Left ventricle myocardium inferior (tissue), 1 donor: ENCODE measurements at places on chromosomes 11 and 22. TPM values are rescaled to one million over a fixed set of nuclear protein-coding genes. Genes with fewer than 3 reads are reported as not detected.

The SULT4A1 gene
- 0.08 TPM for total RNA-seq

DNA sequence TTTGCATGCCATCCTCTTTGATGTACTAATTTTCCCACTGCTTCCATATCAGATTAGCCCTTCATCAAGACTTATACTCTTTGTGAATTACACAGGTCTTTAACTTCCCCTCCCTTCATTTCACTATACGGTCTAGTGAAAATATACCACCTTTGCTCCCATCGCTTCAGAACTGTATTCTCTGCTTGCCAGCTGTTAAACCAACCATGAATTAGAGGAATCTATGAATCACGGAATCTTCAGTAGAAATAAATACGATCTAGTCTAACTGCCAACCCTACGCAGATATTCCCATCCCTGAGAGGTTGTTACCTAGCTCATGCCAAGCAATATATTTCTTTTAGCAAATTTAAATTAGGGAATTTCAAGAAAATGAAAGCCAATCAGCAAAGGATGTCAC is 177.8 kb upstream of the MPPED2 start:
- DNase-seq: no peak
- peaks cover 2% of the 10 kb centered on the region for H3K4me1 ChIP-seq
- H3K36me3 ChIP-seq: no peaks in the 10 kb centered on the region
- no peaks in the 10 kb centered on the region for H3K27me3 ChIP-seq
- no peak overlapping the region for H3K4me3 ChIP-seq

The SRRD gene
- 23.5 TPM for total RNA-seq

DNA sequence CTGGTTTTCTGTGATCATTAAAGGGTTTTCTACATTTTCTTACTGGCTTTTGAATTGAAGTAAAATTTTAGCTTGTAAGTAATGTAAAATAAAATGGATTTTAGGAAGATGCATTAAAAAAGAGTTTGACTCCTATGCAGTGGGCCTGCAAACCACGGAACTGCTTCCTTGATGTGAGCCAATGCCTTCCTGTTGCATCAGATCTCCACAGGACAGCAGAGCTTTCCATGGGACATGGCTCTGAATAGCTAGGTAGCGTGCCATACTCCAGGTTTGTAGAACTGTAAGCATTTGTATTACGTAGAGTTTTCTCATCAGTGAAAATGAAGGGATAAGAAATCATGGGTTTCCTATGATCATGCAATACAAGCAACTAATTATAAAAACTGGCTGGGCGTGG is 133.4 kb downstream of the SWAP70 start:
- DNase-seq: no peak
- no peak overlapping the region for H3K27ac ChIP-seq
- H3K27me3 ChIP-seq: no peaks in the 10 kb centered on the region

DNA sequence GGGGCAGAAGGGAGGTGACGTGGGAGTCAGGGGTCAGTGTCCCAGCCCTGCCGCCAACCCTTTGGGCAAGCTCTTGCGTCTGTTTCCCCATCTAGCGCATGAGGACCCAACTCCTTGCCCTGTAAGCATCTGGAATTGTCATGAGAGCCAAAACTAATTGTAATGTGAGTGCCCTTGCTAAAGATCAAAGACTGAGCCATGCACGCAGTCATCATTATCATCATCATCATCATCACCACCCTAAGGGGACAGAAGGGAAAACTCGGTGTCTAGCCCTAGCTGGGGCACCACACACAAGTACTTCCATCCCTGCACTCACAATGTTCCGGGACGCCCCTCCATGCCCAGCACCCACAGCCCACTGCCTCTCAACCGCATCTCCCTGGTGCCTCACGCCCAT is 2.5 kb downstream of the LIF start:
- peaks cover 22% of the 10 kb centered on the region for H3K4me1 ChIP-seq
- H3K27me3 ChIP-seq: peaks cover 98% of the 10 kb centered on the region
- DNase-seq: no peak

The KRTAP5-1 gene
- total RNA-seq: not detected

DNA sequence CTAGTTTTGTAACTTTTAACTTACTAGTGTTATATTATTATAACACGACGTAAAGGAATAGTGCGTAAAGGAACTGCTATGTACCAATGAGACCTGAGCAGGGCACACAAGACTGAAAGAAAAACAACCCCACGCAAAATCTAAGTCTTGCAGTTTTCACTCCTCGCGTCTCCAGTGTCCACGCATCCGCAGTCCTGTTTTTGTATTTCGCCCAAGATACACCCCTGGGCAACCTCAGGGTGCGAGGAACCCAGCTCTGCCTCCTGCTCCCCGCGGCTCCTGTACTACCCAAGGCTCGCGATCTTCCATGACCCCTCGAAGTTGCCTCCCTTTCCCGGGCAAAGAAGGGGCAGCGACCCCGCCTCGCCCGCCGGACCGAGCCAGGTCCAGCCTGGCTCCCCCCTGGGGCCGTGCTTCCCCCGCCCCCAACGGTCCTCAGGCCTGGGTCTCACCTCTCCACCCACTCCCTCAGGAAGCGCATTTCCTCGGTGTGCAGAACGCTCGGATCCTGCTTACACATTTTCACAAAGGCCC is 393 bp downstream of the ST13 start:
- peaks cover 3% of the 10 kb centered on the region for H3K36me3 ChIP-seq
- peak; percentile 33 for DNase-seq
- peaks cover 75% of the 10 kb centered on the region for H3K4me1 ChIP-seq

GRCh38 chr22:46774253-46774979 is 12.0 kb downstream of the TBC1D22A start:
- no peaks in the 10 kb centered on the region for H3K36me3 ChIP-seq
- H3K27ac ChIP-seq: peak overlapping the region; percentile 80
- H3K4me3 ChIP-seq: peak overlapping the region; percentile 4
- H3K4me1 ChIP-seq: peaks cover 75% of the 10 kb centered on the region
- no peaks in the 10 kb centered on the region for H3K27me3 ChIP-seq
- DNase-seq: no peak

- no peaks in the 10 kb centered on the region for H3K36me3 ChIP-seq
- DNase-seq: no peak
- no peak overlapping the region for H3K27ac ChIP-seq
Observed at GRCh38 chr11:119912229-119912628, 183.2 kb upstream of the NECTIN1 start.

- peaks cover 7% of the 10 kb centered on the region for H3K36me3 ChIP-seq
- H3K4me3 ChIP-seq: no peak overlapping the region
- peaks cover 2% of the 10 kb centered on the region for H3K4me1 ChIP-seq
Observed at GRCh38 chr11:76200006-76200940, 6.0 kb downstream of the WNT11 start.

The MUC6 gene
- total RNA-seq: not detected

- H3K27me3 ChIP-seq: no peaks in the 10 kb centered on the region
- no peak overlapping the region for H3K27ac ChIP-seq
- H3K4me3 ChIP-seq: no peak overlapping the region
- H3K36me3 ChIP-seq: peaks cover 35% of the 10 kb centered on the region
- DNase-seq: no peak
Observed at GRCh38 chr22:31577711-31578110, 81.4 kb downstream of the SFI1 start.

- no peaks in the 10 kb centered on the region for H3K36me3 ChIP-seq
- DNase-seq: no peak
- H3K4me3 ChIP-seq: no peak overlapping the region
- H3K4me1 ChIP-seq: no peaks in the 10 kb centered on the region
- H3K27ac ChIP-seq: no peak overlapping the region
Observed at GRCh38 chr11:16157327-16157726, 199.0 kb downstream of the SOX6 start.

DNA sequence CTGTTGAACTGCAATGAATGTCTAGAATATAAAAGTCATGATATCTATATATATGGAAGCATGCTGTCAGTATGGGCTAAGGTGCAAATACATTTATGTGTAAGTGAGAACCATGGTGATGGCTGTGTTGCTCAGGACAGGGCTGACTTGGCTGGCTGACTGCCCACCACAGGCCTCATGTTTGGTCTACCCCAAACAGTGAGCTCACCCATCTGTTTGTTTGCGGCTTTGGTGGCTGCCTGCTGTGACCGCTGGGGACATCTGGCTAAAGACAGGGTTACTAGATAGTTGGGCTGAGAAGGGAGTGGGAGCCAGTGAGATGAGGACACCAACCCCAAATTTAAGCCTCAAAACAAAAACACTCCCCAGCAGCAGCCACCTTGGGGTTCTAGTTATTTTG is 6.3 kb downstream of the CD44 start:
- H3K27ac ChIP-seq: no peak overlapping the region
- no peaks in the 10 kb centered on the region for H3K27me3 ChIP-seq
- H3K4me1 ChIP-seq: peaks cover 15% of the 10 kb centered on the region

DNA sequence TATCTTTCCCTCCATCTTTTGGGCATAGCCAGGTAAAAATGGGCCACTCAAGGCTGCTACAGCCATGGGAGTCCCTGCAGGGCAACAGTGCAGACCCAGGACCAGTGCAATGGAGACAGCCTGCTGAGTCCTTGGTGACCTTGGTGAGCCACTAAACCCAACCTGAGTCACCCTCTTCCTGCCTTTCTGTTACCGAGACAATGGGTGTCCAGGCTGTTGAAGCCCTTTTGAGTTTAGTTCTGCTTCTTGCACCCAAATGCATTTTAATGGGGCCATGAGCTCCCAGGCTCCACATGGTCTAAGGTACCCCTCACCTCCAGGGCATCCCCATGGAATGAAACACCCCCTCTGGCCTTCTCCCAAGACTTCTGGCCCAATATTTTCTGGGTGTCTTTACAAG is 874 bp upstream of the PLAAT4 start:
- no peaks in the 10 kb centered on the region for H3K27me3 ChIP-seq
- no peak overlapping the region for H3K4me3 ChIP-seq
- H3K27ac ChIP-seq: no peak overlapping the region
- H3K36me3 ChIP-seq: no peaks in the 10 kb centered on the region
- peaks cover 32% of the 10 kb centered on the region for H3K4me1 ChIP-seq
- no peak for DNase-seq

DNA sequence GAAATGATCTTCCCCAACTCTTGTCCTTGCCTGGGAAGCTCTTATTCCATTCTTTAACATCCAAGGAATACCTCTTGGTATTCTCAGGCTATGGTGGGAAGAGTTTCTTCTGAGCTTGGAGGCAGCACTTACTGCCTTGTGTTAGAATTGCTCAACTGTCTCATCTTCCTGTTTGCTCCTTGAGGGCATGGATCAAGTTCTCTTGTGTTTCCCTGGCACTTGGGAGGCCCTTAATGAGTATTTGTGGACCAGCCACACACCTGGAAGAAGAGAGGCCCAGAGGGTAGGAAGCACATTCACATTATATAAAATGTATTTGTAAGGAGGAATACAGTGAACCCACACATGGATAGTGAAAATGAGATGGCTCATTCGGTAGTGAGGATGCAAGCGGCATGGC is 3.4 kb upstream of the SORL1-AS1 start:
- DNase-seq: no peak
- H3K4me3 ChIP-seq: no peak overlapping the region
- peaks cover 27% of the 10 kb centered on the region for H3K27me3 ChIP-seq
- no peak overlapping the region for H3K27ac ChIP-seq

- H3K4me1 ChIP-seq: no peaks in the 10 kb centered on the region
- no peak overlapping the region for H3K4me3 ChIP-seq
- H3K36me3 ChIP-seq: no peaks in the 10 kb centered on the region
Observed at GRCh38 chr22:48889887-48890692, 937.6 kb downstream of the BRD1 start.

The PARVB gene
- total RNA-seq: 155 TPM

The OR51I1 gene
- not detected for total RNA-seq

DNA sequence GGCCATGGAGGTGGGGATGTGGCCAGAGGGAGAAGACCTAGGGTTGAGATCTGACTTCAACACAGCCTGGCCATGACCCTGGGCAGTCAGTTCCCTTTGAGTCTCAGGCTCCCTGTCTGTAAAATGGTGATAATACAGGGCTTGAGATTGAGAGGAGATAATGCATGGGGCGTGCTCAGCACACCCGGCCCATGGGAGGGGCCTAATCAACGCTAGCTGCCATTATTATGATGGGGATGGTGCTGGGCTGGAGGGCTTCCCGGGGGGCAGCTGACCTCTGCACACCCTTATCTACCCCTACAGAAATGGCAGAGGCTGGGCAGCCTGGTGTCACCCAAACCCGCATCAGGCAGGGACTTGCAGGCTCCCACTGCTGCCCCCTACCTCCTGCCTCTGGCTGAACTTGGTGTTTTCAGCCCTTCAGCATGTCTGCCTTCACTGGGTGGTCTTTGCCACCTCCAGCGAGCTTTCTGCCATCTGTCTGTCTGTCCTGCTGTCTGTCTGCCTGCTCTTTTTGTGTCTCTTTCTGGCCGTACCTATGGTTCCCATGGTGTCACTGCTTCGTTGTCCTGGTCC is 84.5 kb downstream of the CACNA1I start:
- no peaks in the 10 kb centered on the region for H3K4me1 ChIP-seq
- H3K27me3 ChIP-seq: peaks cover 73% of the 10 kb centered on the region
- no peak overlapping the region for H3K27ac ChIP-seq
- no peak overlapping the region for H3K4me3 ChIP-seq
- no peak for DNase-seq
- H3K36me3 ChIP-seq: no peaks in the 10 kb centered on the region

The BAIAP2L2 gene
- 0.16 TPM for total RNA-seq

DNA sequence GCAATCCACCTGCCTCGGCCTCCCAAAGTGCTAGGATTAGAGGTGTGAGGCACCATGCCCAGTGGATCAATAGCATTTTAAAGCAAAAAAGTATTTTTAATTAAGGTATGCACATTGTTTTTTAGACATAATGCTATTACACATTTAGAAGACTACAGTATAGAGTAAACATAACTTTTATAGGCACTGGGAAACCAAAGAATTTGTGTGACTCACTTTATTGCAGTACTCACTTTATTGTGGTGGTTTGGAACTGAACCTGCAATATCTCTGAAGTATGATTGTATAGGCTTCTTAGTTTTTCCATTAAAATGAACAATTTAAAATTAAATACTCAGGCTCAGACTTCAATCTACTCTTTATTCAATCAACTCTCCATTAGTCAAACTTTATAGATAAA is 17.5 kb upstream of the CD3E start:
- no peak overlapping the region for H3K27ac ChIP-seq

The CELSR1 gene
- total RNA-seq: 8.9 TPM

DNA sequence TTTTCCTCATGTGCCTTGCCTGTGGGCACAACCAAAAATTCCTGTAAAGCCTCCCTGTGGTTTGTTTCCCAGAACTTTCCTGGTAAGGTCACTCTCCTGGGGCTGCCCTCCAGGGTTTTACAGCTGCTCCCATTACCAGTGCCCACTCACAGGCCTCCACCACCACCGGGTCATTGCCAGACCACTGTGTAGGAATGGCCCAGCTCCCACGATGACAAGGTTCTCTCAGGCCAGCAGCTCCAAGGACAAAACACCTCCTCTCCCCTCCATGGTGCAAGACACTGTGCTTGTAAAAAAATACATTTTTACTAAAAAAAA is 96.1 kb upstream of the AKIP1 start:
- H3K36me3 ChIP-seq: no peaks in the 10 kb centered on the region
- peaks cover 41% of the 10 kb centered on the region for H3K4me1 ChIP-seq
- H3K27ac ChIP-seq: no peak overlapping the region
- no peaks in the 10 kb centered on the region for H3K27me3 ChIP-seq
- DNase-seq: no peak
- H3K4me3 ChIP-seq: no peak overlapping the region

The P2RY2 gene
- total RNA-seq: 19.8 TPM

GRCh38 chr11:113392236-113392921 is 4.8 kb downstream of the ANKK1 start:
- H3K27ac ChIP-seq: no peak overlapping the region
- H3K4me1 ChIP-seq: no peaks in the 10 kb centered on the region
- H3K27me3 ChIP-seq: peaks cover 39% of the 10 kb centered on the region
- H3K36me3 ChIP-seq: no peaks in the 10 kb centered on the region
- no peak overlapping the region for H3K4me3 ChIP-seq
